ENCODE measurements at places on chromosomes 3 and 15.

- DNase-seq = no peak
Measured at GRCh38 chr3:141228395-141228794, 3.2 kb upstream of the PXYLP1 start.

DNA sequence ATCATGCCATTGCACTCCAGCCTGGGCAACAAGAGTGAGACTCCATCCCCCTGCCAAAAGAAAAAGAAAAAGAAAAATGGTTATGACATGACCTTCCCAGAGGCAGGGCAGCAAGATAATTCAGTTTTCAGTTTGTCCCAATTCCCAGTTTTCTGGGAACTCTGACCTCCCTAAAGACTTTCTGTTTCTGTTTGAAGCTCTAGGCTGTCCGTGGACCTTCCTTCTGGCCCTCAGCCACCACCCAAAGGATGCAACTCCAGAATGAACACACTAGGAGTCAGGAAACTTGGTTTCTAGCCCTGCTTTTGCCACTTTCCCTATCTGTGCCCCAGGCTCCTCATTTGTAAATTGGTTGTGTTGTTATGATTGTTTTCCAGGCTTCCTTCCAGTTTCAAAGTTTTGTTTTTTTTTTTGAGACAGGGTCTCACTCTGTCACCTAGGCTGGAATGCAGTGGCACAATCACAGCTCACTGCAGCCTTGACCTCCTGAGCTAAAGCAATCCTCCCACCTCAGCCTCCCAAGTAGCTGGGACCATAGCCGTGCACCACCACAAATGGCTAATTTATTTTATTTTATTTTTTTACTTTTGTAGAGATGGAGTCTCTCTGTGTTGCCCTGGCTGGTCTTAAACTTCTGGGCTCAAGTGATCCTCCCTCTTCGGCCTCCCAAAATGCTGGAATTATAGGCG lies 68.6 kb downstream of the CDC25A start:
- no peak for DNase-seq

DNA sequence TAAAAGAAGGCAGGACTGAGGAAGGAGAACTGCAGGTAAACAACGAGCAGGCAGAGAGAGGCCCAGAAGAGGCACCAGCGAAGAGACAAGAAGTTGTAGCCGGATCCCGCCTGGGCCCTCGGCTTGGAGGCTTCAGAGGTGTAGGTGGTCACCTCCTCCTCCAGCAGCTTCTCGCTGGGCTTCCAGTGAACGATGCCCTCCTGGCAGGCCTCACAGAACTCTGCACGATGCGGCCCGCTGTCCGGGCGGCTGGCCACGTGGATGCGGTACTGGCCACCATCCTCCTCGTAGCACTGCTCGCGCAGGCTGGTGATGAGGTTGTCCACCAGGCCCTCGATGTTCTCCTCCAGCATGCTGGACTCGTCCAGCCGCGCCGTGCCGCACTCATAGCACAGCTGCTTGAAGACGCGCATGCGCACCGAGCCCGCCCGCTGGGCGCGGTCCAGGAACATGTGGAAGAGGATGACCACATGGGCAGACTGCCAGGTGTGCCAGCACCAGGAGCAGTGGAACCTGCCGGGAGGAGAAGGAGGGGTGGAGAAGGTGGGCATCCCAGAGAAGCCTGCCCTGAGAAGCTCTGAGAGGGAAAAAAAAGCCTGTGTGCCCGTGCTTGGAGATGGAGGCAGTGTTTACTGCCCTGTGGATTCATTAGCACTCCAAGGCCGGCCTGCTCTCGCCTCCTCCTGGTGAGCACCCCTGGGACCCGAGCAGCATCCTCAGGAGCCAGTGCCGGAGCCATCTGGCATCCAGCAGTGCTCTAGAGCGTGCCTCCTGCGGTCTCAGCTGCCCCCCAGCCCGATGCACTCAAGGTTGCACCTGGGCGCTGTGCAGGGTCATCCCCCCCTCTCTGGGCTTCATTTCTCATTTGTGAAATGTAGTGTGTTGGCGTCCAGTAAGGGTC lies 3.6 kb downstream of the RTP2 start:
- no peak for DNase-seq

GRCh38 chr15:32828507-32829186 lies 110.8 kb downstream of the GREM1 start:
- DNase-seq = no peak

Data from GOT3 (cell line).